ENCODE measurements at places on chromosomes 1 and 21. TPM values are rescaled to one million over a fixed set of nuclear protein-coding genes. Genes with fewer than 3 reads are reported as not detected.

GRCh38 chr1:12594966-12595756 lies 22.8 kb downstream of the DHRS3 start:
- DNase-seq = no peak

DNA sequence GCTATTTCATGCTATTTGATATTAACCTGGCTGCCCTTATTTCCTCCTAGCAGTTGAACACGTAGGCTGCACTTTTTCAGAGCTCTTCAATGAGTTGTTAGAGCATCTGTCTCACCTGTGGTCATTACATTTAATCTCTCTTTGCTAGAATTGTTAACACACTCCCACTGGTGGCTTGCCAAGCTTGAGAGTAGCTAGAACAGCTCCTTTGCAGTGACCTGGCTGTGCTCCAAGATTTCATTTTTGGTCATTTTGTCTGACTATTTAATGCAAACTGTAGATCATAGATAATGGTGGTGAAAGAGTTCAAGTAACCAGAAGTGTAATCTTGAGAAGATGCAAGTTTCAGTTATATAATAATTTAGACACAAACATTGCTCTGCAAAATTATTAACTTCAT lies 105.6 kb downstream of the LRRC7 start:
- no peak for DNase-seq

The XCL1 gene
- total RNA-seq = not detected

The IFNLR1 gene
- total RNA-seq = not detected

DNA sequence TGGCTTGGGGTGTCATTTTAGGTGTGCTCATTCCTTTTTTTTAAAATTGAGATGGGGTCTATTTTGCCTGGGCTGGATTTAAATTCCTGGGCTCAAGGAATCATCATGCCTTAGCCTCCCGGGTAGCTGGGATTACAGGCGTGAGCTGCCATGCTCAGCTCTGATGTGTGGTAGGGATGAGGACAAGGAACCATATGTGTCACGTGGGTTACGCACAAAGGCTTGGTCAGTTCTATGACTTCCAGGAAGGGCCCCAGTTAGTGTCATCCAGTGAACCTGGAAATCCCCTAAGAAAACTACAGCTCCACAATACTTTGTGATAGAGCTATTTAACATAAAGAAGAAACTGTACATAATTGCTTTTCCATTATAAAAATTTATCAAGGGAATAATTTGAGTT lies 6.7 kb upstream of the METTL25B start:
- DNase-seq = no peak

DNA sequence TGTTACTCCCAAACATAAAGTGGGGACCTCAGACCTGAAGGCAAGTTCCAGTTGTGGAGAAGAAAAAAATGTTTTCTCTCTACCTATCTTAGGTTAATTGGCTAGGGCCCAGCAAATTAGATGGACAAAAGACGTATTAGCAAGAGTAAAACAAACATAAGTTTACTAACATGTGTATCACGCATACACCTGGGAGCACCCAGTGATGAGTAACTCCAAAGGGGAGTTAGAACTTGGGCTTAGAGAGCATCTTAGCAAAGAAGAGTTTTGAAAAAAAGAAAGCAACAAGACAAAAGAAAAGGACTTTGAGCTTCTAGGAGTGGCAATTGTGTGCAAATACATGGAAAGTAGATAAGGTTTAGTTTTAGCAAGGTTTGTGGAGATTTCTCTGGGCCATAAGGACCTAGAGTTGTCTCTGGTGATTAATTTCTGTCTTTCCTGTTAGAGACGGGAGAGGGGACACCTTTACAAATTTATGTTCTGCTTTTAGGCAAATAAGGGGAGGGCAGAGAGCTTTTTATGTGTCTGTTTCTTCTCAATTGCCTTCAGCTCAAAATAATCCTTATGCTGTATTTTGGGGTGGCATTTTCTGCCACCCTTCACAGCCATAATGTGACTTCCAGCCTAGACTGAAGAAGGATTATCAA lies 76.7 kb upstream of the PTGFRN start:
- no peak for DNase-seq

The SPATA6 gene
- not detected for total RNA-seq

GRCh38 chr1:229953736-229954326 lies 113.2 kb upstream of the GALNT2 start:
- DNase-seq = no peak

GRCh38 chr1:46689356-46689755 lies 17.7 kb downstream of the TEX38 start:
- no peak for DNase-seq

DNA sequence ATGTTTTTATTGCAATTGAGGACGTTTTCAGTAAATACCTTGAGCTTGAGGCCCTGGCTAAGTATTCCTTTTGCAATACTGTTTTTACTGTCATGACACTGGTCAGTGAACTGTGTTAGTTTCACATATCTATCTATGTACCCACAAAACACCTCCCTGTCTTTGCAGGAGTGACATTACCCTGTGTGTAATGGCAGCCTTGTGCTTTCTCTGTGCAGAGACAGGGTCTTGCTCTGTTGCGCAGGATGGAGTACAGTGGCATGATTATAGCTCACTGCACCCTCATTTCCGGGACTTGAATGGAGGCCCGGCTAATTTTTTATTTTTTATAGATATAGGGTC lies 8.9 kb downstream of the YBX1 start:
- DNase-seq = no peak

- no peak for DNase-seq
Observed at GRCh38 chr1:16209132-16209846, 3.2 kb downstream of the ARHGEF19 start.

- no peak for DNase-seq
Observed at GRCh38 chr1:174158767-174159251, 511 bp upstream of the RABGAP1L start.

DNA sequence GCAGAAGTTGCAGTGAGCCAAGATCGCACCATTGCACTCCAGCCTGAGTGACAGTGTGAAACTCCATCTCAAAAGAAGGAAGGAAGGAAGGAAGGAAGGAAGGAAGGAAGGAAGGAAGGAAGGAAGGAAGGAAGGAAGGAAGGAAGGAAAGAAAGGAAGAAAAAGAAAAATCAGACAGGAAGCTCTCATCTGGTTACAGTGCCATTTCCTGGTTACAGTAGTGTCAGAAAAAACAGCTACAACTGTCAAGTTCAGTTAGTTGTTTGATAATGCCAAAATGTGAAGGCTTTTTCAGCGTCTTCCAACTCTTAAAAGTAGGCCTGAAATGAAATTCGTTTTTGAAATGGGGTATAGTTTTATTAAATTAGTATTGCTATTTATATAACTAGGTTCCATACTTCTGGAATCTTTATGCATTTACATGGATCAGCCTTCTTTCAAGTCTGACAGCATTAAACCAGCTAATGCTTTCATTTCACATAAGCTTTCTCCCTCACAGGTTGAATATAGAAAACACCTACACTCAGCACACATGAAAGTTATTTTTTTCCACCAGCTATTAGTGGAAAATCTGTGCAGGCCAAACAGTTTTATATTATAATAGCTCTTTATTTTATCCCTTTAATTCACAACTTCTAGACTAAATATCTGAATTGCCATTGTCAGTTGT lies 21.2 kb downstream of the PTPN22 start:
- no peak for DNase-seq

The DCST1 gene
- not detected for total RNA-seq

DNA sequence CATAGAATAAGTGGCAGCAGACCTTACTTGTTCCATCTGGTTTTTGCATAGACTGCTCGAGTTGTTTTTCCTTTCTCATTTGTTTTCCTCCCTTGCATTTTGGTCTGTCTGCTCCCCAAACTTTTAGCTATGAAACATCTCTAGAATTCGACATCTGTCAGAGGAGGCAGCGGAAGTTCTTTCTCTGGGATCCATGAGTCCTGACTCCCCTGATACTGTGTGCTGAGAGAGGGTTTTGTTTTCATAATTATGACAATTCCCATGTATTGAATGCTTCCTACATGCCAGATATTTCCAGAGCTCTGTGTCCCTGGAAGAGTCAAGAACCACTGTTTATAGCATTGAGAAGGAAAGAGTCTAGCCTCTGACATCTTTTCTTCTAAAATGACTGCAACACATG lies 172.6 kb downstream of the KIF26B start:
- no peak for DNase-seq

- DNase-seq = no peak
Observed at GRCh38 chr1:51439053-51439452, 80.0 kb downstream of the EPS15 start.

The CAMK2N1 gene
- total RNA-seq = 33.8 TPM

GRCh38 chr1:90621986-90622385 lies 95.1 kb downstream of the BARHL2 start:
- no peak for DNase-seq

The EDARADD gene
- not detected for total RNA-seq

DNA sequence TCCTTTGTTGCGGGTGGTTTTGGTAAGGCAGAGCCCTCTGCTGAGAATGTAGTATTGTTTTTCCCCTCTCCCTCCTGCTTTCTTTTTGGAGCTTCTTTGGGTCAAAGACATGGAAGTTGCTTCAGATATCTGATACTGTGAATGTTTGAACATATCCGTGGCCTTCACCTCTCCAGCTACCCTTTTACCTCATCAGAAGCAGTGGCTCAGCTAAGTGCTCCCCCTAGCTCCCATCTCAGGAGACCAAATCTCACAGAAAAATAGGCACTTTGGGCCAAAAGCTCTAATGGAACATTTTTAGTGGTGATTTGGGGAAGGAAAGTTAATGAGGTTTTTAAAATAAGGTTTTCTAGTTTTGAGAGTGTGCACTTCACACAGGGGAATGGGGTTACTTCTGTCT lies 6.3 kb downstream of the TMEM200B start:
- DNase-seq = no peak

The UBL4B gene
- not detected for total RNA-seq

DNA sequence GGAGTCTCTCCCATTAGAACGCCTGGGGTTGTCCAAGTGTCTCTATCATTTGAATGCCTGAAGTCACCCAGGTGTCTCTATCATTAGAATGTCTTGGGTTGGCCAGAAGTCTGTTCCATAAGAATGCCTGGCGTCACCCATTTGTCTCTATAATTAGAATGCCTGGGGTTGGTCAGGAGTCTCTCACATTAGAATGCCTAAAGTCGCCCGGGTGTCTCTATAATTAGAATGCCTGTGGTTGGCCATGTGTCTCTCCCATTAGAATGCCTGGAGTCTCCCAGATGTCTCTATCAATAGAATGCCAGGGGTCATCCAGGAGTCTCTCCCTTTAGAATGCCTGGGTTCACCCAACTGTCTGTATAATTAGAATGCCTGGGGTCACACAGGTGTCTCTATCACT lies 54.5 kb downstream of the RNF187 start:
- no peak for DNase-seq

The HUNK gene
- 13.6 TPM for total RNA-seq

DNA sequence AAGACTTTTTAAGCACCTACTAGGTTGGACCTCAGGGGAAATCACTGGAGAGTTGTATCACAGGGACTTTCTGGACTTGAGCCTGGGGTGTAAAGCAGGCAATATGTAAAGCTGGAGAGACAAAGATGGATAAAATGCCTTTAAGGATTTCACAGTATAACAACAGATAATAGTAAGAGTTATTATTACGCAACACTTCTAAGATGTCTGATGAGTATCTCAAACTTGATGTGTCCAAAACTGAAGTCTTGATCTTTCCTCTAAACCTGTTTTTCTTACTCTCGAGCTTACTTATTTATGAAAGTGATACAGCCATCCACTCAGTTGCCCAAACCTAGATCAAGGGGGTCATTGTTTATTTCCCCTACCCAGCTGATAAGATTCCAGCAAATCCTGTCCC lies 2.1 kb upstream of the STRIP1 start:
- DNase-seq = no peak

The MROH7 gene
- not detected for total RNA-seq

The RASAL2 gene
- 25.4 TPM for total RNA-seq

- DNase-seq = no peak
Observed at GRCh38 chr1:8212580-8213031, 105.3 kb upstream of the SLC45A1 start.

GRCh38 chr1:173414136-173414535 lies 63.0 kb upstream of the PRDX6 start:
- DNase-seq = no peak

DNA sequence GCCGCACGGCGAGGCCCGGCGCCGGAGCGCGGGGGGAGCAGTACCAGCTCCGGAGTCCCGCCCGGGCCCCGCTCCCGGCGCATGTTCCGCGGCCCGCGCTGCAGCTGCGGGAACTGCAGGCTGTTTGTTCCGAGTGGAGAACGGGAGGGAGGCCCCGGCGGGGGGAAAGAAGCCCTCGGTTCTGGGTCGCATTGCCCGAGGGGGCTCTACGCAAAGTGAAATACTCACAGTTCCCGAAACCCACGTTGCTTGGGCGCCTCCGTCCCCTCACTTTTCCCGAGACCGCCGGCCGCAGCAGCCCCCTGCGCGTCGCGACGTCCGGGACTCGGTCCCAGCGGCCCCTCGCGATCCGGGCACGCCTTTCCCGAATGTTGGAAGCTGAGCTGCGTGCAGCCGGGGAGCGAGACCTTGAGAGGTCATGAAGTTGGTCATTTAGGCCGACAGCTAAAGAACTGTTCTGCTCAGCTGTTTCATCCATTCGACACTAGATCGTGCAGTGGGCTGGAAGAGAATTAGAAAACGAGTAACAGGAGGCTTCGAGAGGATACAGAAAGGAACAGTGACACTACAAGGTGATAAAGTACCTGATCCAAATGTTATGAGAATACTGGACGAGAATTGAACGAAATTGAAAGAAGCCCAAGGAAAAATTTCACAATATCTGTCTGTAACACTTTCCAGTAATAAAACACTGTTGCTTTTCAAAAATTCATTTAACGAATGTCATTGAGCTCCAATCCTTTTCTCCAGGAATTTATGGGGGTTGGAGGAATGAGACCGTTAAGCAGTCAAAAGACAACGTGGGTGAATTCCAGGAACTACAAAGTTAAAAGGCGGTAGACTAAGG lies 657 bp upstream of the LIN9 start:
- DNase-seq = no peak

DNA sequence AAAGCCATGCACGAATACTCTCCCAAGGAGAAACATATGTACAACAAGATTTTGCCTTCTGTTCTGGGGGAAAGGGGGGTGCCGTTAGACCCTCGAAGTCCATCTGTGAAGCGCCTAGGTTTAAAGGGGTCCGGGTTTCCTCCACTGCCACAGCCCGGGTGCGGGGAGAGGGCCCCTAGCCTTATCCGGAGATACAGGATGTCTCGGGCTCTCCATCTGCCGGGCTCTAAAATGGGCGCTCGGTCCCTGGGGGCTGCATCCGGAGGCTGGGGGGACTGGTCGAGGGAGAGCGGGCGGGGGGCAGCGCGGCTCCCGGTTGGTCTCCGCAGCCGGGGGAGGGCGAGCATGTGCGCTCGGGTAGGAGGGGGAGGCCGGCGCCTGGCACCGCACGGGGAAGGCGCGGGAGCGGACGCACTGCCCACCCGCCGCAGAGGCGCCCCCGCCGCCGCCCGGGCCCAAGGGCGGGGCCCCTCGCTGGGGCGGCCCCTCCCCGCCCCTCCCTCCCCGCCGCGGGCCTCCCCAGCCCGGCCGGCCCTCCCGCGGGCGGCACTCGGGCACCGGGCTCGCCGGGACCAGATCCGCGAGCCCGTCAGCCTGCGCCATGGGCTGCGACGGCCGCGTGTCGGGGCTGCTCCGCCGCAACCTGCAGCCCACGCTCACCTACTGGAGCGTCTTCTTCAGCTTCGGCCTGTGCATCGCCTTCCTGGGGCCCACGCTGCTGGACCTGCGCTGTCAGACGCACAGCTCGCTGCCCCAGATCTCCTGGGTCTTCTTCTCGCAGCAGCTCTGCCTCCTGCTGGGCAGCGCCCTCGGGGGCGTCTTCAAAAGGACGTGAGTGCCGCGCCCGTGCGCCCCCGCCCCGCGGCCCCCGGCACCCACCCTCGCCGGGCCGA lies 63.1 kb downstream of the ELK4 start:
- DNase-seq = no peak
